Gastrocnemius medialis (tissue), 4 donors: ENCODE measurements at places on chromosomes 3 and 15. TPM values are rescaled to one million over a fixed set of nuclear protein-coding genes. Genes with fewer than 3 reads are reported as not detected.

Gene LMAN1L
- total RNA-seq: not detected

Gene GP5
- not detected for total RNA-seq

Gene ARGFX
- not detected for total RNA-seq

Gene CP
- 3.5 TPM for total RNA-seq

Gene KLHDC8B
- total RNA-seq: 27.5 TPM

- no peaks in the 10 kb centered on the region for H3K27me3 ChIP-seq
- no peaks in the 10 kb centered on the region for H3K36me3 ChIP-seq
- H3K27ac ChIP-seq: no peak overlapping the region
- peaks cover 5% of the 10 kb centered on the region for H3K4me1 ChIP-seq
- no peak overlapping the region for H3K4me3 ChIP-seq
These were observed 23.0 kb downstream of the NMNAT3 start for GRCh38 chr3:139654637-139655365.

DNA sequence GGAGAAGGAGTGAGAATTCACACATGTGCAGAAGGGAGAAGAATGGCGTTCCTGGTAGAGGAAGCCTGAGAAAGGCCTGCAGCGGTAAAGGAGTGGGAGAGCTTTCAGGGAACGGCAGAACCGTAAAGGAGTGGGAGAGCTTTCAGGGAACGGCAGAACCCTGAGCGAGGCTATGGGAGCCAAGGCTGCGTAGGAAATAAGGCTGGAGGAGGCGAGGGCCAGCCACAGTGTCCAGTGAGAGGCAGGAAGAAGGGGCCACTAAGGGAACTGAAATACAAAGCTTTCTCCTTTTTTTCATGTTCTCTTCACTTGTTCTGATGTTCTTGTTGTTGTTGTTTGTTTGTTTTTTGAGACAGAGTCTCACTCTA is 41.6 kb downstream of the GOLGA6L10 start:
- H3K4me3 ChIP-seq: no peak overlapping the region
- no peaks in the 10 kb centered on the region for H3K27me3 ChIP-seq
- DNase-seq: no peak
- H3K27ac ChIP-seq: no peak overlapping the region

GRCh38 chr15:48569591-48570302 is 75.8 kb downstream of the FBN1 start:
- H3K27me3 ChIP-seq: no peaks in the 10 kb centered on the region
- H3K4me1 ChIP-seq: peaks cover 12% of the 10 kb centered on the region
- H3K27ac ChIP-seq: no peak overlapping the region
- no peak for DNase-seq
- H3K4me3 ChIP-seq: no peak overlapping the region

DNA sequence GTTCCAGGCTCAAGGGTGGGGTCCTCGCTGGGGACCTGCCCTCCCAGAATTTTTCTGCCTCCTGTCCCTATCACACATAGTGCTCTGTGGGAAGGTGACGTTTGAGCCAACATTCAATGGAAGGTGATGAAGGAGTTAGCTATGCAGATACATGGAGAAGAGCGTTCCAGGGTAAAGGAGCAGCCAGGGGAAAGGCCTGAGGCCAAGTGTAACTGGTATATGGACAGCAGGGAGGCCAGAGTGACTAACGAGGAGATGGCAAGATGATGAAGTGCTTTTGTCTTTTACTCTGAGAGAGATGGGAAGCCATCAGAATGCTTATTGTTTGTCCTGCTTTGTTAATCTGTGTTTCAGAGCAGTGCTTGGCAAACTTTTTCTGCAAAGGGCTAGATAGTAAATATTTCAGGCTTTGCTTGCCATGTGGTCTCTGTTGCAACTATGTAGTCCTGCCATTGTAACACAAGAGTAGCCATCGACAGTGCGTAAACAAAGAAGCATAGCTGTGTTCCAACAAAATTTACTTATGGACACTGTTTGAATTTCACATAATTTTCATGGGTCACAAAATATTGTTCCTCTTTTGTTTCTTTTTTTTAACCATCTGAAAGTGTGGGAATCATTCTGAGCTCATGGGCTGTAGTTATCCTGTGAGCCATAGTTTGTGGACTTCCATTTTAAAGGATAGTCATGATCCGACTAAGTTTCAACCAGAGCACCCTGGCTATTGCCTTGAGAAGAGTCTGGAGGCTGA is 25.8 kb upstream of the PIAS1 start:
- no peak overlapping the region for H3K27ac ChIP-seq
- no peak for DNase-seq
- H3K4me3 ChIP-seq: no peak overlapping the region
- no peaks in the 10 kb centered on the region for H3K36me3 ChIP-seq
- no peaks in the 10 kb centered on the region for H3K27me3 ChIP-seq

DNA sequence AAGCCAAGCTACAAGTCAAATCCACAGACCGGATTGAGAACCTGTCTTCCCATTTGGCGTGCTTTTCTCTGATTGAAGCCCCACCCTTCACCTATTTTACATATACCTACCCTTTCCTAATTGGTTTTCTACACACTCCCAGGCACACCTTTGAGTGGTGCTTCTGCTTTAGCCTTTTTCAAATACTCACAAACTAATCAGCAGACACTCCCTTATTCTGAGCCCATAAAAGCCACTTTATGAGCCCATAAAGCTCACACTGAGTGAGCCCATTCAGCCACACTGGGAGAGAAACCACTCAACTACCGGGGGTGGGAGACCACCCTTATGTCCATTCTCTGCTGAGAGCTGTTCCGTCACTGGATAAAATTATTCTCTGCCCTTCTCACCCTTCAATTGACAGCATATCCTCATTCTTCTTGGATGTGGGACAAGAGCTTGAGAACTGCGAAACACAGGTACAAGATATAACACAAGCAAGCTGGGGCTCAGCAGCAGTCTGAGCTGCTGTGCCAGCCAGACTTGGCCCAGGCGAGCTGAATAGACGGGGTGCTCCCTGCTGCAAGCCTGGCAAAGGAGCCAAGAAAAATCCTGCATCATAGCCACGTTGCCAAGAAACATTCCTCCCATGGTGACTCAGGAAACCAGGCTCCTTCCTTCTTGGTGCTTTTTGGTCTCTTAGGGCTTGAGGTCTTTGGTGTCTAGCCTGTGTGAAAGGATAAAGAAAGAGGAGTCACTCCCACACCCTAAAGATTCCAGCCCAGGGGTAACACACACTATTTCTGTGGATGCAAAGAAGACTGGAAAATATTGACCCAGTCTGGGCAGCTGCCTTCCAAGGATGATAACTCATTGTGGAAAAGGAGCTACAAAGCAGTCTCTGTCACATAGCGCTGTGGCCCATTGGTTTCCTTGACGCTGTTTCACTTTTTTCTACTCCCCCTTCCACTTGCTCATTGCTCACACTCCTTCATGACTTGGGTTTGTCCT is 609.7 kb downstream of the MCTP2 start:
- no peaks in the 10 kb centered on the region for H3K36me3 ChIP-seq
- no peak overlapping the region for H3K4me3 ChIP-seq
- no peaks in the 10 kb centered on the region for H3K27me3 ChIP-seq
- H3K4me1 ChIP-seq: peaks cover 7% of the 10 kb centered on the region
- DNase-seq: no peak
- H3K27ac ChIP-seq: no peak overlapping the region

DNA sequence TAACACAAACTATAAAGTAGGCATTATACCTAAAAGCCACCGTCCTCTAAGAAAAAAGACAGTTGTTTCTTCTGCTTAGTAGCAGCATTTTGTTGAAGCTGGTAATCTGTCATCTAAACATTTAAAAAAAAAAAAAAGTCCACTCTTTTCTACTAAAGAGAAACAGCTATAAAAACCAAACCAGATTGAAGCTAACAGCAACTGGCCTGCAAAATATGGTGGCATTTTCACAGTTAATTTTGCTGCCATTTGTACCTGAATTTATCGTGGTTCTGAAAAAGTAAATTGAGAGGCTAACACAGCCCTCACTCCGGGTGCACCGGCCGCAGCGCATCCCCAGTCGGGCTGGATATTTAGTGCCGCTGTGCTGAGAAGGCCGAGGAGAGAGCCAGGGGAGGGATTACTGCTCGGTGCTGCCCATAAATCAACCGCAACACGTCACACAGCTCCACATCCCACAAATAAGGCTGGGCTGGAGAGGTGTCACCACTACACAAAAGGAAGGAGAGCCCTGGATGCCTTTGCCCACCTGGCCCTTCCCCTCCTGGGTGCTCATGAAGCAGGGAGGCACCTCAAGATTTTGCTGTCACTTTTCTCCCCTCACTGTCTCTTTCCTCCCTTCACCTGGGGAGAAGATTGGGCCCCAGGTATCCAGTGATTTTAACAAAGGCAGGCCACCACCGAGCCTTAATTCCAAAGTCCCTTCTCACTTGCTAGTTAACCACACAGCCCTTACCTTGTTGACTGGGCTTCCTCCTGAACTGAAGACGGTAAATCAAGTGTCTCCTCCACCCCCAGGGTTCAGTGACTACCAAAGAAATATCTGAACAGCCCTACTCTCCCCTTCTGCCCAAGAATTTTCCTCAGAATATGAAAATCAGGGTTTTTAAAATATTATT is 44.4 kb downstream of the MECOM start:
- no peaks in the 10 kb centered on the region for H3K27me3 ChIP-seq
- no peaks in the 10 kb centered on the region for H3K4me1 ChIP-seq
- no peak overlapping the region for H3K4me3 ChIP-seq
- DNase-seq: no peak

- peak overlapping the region; percentile 29 for H3K27ac ChIP-seq
- H3K4me1 ChIP-seq: peaks cover 66% of the 10 kb centered on the region
- no peak overlapping the region for H3K4me3 ChIP-seq
- no peaks in the 10 kb centered on the region for H3K36me3 ChIP-seq
These were observed 49.6 kb downstream of the SLMAP start for GRCh38 chr3:57805674-57806073.

GRCh38 chr15:80098341-80098740 is 38.9 kb downstream of the ZFAND6 start:
- H3K4me3 ChIP-seq: no peak overlapping the region
- H3K36me3 ChIP-seq: no peaks in the 10 kb centered on the region
- DNase-seq: no peak
- peaks cover 41% of the 10 kb centered on the region for H3K4me1 ChIP-seq
- no peaks in the 10 kb centered on the region for H3K27me3 ChIP-seq

DNA sequence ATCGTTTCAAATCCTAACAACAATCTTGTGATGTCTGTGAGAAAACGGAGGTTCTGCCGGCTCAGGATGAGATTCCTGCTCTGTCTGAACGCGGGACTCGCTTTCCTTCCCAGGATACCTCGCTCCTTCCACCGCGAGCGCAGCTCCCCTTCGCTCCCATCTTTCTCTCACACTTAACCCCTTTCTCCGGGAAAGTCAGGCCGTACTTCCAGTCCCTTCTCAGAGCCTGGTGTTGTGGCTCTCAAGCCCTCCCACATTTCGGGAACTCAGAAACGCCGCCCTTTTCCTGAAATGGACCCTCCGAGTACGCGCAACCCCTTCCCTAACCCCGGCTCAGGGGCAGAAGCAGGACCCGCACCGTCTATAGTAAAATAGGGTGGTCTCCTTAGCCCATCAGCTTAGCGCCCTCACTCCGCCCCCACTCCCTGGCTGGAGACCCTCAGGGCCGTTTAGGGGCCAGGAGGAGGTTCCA is 378 bp upstream of the FEM1B start:
- no peaks in the 10 kb centered on the region for H3K27me3 ChIP-seq
- H3K36me3 ChIP-seq: no peaks in the 10 kb centered on the region
- peaks cover 58% of the 10 kb centered on the region for H3K4me1 ChIP-seq
- H3K4me3 ChIP-seq: peak overlapping the region; percentile 85
- DNase-seq: no peak
- H3K27ac ChIP-seq: peak overlapping the region; percentile 98

DNA sequence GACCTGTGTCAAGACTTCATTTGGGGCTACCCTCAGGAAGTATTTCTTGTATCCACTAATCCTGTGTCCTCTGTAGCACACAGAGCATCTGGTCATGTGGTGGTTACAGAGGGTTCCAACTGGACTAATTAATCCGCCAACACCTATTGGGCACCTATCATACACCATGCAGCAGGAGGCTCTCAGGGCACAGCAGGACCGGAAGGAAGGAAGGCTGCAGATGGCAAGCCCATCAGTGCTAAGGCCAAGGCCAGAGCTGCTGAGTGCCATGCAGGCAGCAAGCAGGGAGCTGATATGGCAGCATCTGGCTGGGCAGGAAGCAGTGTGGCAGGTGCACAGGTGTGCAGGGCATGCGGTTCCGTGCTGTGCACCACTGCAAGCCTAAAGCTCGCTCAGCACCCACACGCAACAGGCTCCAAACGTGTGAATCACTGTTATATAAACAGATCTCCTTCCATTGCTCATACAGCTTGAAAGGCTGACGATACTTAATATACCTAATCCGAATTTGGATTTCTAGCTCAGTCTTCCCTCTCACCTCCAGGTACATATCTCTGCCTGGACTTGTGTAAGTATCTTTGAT is 64.4 kb upstream of the SNRPA1 start:
- no peaks in the 10 kb centered on the region for H3K36me3 ChIP-seq
- no peaks in the 10 kb centered on the region for H3K4me1 ChIP-seq
- no peak overlapping the region for H3K27ac ChIP-seq
- no peak for DNase-seq
- no peak overlapping the region for H3K4me3 ChIP-seq

DNA sequence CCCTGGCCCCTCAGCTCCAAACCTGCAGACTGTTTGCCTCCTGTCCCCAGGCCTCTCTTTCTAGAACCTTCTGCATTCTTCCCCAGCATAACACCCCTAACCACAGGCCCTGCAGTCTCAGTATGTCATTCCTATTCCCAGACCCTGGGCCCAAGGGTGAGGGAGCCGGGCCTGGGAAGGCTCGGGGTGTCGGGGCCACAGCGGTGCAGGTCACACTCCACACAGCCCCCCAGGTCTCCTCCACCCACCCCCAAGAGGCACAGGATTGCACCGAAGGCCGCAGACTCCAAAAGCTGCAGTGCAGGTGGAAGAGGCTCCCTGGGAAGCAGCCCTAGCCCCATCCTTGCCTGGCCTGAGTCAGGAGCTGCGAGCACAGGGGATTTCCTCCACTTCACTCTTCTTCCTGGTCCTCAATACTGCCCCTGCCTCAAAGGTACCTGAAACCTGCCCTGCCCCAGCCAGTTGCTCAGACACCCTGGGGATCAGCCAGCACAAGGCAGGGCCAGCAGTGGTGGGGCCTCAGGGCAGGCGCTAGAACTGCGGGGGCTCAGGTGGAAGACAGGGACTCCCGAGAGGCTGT is 31.1 kb downstream of the TNK2 start:
- H3K27ac ChIP-seq: peak overlapping the region; percentile 91
- H3K4me3 ChIP-seq: no peak overlapping the region
- H3K36me3 ChIP-seq: no peaks in the 10 kb centered on the region

- no peak overlapping the region for H3K27ac ChIP-seq
- no peak for DNase-seq
- no peaks in the 10 kb centered on the region for H3K27me3 ChIP-seq
- H3K4me1 ChIP-seq: peaks cover 25% of the 10 kb centered on the region
- H3K36me3 ChIP-seq: no peaks in the 10 kb centered on the region
- H3K4me3 ChIP-seq: no peak overlapping the region
These were observed 416.6 kb upstream of the TBL1XR1 start for GRCh38 chr3:177613901-177614300.

GRCh38 chr15:76150513-76150912 is 90.7 kb downstream of the TMEM266 start:
- H3K4me3 ChIP-seq: no peak overlapping the region
- peaks cover 24% of the 10 kb centered on the region for H3K4me1 ChIP-seq
- H3K36me3 ChIP-seq: no peaks in the 10 kb centered on the region
- peak overlapping the region; percentile 65 for H3K27ac ChIP-seq
- no peaks in the 10 kb centered on the region for H3K27me3 ChIP-seq
- no peak for DNase-seq

GRCh38 chr3:118527514-118528044 is 507.1 kb downstream of the IGSF11 start:
- H3K27me3 ChIP-seq: no peaks in the 10 kb centered on the region
- H3K27ac ChIP-seq: no peak overlapping the region
- no peak for DNase-seq
- H3K36me3 ChIP-seq: no peaks in the 10 kb centered on the region
- no peak overlapping the region for H3K4me3 ChIP-seq
